ENCODE measurements at places on chromosomes 3 and 15. TPM values are rescaled to one million over a fixed set of nuclear protein-coding genes. Genes with fewer than 3 reads are reported as not detected.
A peak's percentile ranks its signal among the peaks of the same experiment; 100 is the strongest.

DNA sequence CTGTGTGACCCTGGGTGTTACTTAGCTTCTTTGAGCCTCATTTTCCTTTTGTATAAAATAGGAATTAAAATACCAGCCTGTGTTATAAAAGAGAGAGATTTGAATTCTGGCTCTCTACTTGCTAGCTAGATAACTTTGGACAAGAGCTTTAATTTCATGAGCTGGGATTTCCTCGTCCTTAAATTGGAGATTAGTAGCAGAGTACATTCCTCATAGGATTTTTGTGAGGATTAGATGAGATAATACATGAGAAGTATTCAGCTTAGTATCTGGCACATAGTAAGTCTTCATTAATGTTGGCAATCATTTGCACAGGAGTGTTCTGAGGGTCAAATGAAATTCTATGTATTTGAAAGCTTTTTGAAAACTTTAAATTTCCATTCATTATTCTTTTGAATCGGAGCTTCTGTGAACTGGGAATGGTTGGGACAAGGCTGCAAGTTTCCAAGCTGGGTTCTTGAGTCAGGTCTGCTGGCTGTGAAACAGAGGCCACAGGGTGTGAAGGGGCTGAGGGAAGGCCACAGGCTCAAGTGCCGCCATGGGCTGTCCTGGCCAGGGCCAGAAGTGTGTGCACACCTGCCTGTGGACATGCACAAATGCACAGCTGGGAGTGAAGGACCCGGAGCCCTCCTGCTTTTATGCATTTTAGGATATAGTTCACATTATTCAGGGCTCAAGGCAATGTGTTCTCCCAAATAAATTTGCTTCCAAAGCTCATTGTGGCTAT is 17.2 kb downstream of the ALPK3 start:
- H3K27me3 ChIP-seq: no peaks in the 10 kb centered on the region
- no peak for DNase-seq
- peaks cover 10% of the 10 kb centered on the region for H3K4me1 ChIP-seq
- H3K4me3 ChIP-seq: no peak overlapping the region

The STRIT1 gene
- total RNA-seq: not detected

GRCh38 chr15:43702174-43702573 is 8.5 kb downstream of the CKMT1A start:
- H3K36me3 ChIP-seq: no peaks in the 10 kb centered on the region
- no peaks in the 10 kb centered on the region for H3K4me1 ChIP-seq
- DNase-seq: no peak
- no peak overlapping the region for H3K4me3 ChIP-seq
- H3K27me3 ChIP-seq: no peaks in the 10 kb centered on the region

GRCh38 chr3:34619990-34620389 is 821.6 kb downstream of the PDCD6IP start:
- H3K27ac ChIP-seq: no peak overlapping the region
- no peak for DNase-seq
- no peaks in the 10 kb centered on the region for H3K4me1 ChIP-seq

GRCh38 chr3:36596419-36596818 is 167.9 kb downstream of the DCLK3 start:
- no peak for DNase-seq
- H3K4me1 ChIP-seq: no peaks in the 10 kb centered on the region
- no peak overlapping the region for H3K4me3 ChIP-seq
- H3K36me3 ChIP-seq: no peaks in the 10 kb centered on the region

The CFAP20DC gene
- total RNA-seq: 3.2 TPM

DNA sequence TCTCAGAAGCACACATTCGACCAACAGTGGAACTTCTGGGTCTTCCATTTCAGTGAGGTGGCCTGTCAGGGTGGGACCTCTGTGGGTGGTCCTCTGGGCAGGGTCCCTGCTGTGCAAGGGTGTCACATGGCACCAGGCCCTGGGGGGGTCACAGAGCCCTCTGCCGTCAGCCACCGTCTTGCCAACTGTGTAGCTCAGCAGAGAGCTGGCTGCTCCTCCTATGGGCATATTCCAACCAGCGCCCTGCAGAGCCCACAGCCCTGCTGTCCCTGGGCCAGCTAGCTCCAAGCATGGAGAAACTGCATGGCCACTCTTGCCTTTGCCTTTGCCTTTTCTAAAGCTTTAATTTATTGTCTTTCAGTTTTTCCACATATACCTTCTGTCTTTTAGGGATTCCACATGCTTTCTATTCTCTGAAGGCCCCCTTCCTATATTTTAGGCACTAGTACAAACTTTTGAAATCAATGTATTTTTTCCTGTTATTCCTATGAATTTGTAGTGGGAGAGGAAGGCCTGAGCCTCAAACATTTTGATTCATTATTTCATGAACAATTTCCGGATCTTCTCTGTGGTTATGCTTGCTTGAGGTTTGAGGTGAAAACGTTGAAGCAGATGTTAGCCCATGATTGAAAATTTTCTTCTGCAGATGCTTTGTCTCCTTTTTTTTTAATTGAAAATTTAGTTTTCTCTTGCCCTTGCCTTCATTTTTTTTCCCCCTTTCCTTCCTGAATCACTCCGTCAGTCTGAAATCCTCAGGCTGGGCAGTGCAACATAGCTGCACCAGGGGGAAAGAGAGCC is 11.7 kb downstream of the IQCF1 start:
- no peaks in the 10 kb centered on the region for H3K27me3 ChIP-seq
- H3K4me3 ChIP-seq: no peak overlapping the region
- no peak overlapping the region for H3K27ac ChIP-seq
- DNase-seq: peak; percentile 37
- no peaks in the 10 kb centered on the region for H3K4me1 ChIP-seq

The LRRK1 gene
- total RNA-seq: 24.9 TPM

GRCh38 chr3:197371591-197372046 is 73.2 kb upstream of the DLG1 start:
- H3K36me3 ChIP-seq: no peaks in the 10 kb centered on the region
- no peak overlapping the region for H3K27ac ChIP-seq
- no peaks in the 10 kb centered on the region for H3K4me1 ChIP-seq
- DNase-seq: no peak
- H3K4me3 ChIP-seq: no peak overlapping the region

The PRC1 gene
- total RNA-seq: 6.6 TPM

The MYO5C gene
- 41.6 TPM for total RNA-seq

The RPL15 gene
- total RNA-seq: 1,508 TPM

- H3K4me1 ChIP-seq: no peaks in the 10 kb centered on the region
- H3K36me3 ChIP-seq: no peaks in the 10 kb centered on the region
- H3K27ac ChIP-seq: peak overlapping the region; percentile 27
- H3K4me3 ChIP-seq: peak overlapping the region; percentile 59
Measured at GRCh38 chr3:100992231-100993012, 799 bp downstream of the ABI3BP start.

DNA sequence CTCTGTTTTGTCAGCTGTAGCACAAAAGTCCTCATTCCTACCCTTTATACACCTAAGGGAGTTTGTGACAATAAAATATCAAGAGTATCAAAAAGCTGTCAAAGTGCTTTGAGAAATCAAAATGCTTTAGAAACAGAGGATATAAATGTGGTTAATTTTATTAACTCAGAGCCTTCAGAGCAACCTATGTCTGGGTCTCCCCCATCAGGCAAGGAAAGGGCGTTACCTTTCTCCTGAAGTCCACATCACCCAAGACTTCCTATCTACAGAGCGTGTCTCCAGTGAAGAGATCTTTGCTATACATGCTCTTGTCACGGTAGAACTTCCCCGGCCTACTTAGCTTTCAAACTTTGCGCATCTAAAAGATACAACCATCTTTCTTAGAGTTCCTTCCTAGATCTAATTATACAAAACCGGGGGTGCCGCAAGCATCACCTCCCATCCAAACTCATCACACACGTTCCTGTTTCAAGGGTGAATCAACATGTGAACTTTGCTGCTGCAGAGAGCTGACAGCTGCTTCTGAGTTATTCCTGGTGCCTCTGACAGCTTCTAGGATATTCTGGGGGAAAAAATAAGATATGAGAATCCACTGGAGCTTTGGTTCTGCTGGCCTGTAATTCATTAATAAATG is 93.0 kb downstream of the RARB start:
- H3K4me3 ChIP-seq: no peak overlapping the region
- no peaks in the 10 kb centered on the region for H3K27me3 ChIP-seq
- no peak for DNase-seq
- H3K4me1 ChIP-seq: no peaks in the 10 kb centered on the region

- H3K27me3 ChIP-seq: no peaks in the 10 kb centered on the region
- no peak for DNase-seq
- H3K27ac ChIP-seq: no peak overlapping the region
- H3K36me3 ChIP-seq: no peaks in the 10 kb centered on the region
Measured at GRCh38 chr15:26572602-26573350, 200.1 kb downstream of the GABRB3 start.

The HTR3E gene
- total RNA-seq: not detected

The PIGBOS1 gene
- 15.9 TPM for total RNA-seq

- no peak overlapping the region for H3K4me3 ChIP-seq
- H3K27ac ChIP-seq: no peak overlapping the region
- H3K27me3 ChIP-seq: no peaks in the 10 kb centered on the region
- no peaks in the 10 kb centered on the region for H3K36me3 ChIP-seq
Measured at GRCh38 chr3:141860766-141861513, 15.5 kb upstream of the ATP1B3 start.

- no peaks in the 10 kb centered on the region for H3K36me3 ChIP-seq
- no peaks in the 10 kb centered on the region for H3K4me1 ChIP-seq
- H3K4me3 ChIP-seq: no peak overlapping the region
- no peak overlapping the region for H3K27ac ChIP-seq
Measured at GRCh38 chr15:46872981-46873330, 844.3 kb upstream of the SEMA6D start.

The SCAP gene
- 85.1 TPM for total RNA-seq

- no peak for DNase-seq
- no peaks in the 10 kb centered on the region for H3K4me1 ChIP-seq
- no peak overlapping the region for H3K27ac ChIP-seq
- no peaks in the 10 kb centered on the region for H3K27me3 ChIP-seq
- H3K36me3 ChIP-seq: no peaks in the 10 kb centered on the region
- no peak overlapping the region for H3K4me3 ChIP-seq
Measured at GRCh38 chr3:107910713-107911259, 180.0 kb downstream of the CD47 start.

- H3K27ac ChIP-seq: no peak overlapping the region
- no peak for DNase-seq
- H3K4me1 ChIP-seq: no peaks in the 10 kb centered on the region
- H3K36me3 ChIP-seq: no peaks in the 10 kb centered on the region
- no peaks in the 10 kb centered on the region for H3K27me3 ChIP-seq
Measured at GRCh38 chr3:169454060-169454317, 209.5 kb downstream of the MECOM start.

The DUOXA2 gene
- total RNA-seq: not detected

The IGSF10 gene
- 0.63 TPM for total RNA-seq

DNA sequence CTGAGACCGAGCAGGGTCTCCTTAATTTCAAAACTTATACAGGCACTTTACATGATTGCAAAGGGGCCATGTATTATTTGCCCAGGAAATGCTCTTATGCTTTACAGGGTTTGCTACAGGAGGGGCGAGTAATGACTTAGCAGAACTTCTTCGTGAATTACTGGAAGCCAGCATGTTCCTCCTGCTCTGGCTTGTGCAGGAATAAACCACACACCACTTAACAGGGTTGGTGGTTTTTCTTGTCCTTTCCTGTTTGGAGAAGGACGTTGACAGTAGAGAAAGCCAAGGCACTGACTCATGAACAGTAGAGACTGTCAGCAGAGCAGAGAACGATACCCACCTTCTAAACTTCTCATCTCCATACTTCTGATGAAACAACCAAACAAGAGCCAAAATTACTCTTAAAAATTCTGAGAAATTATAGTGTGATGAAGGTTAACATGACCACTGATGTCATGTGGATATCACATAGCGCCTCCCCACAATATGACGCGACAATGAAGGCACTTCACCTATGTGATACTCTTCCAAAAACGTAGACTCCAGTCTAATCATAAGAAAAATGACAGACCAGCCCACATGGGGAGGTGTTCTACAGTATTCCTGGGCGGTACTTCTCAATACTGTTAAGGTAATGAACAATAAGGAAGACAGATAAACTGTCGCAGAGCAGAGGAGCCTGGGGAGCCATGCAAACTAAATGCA is 24.7 kb upstream of the MCTP2 start:
- no peaks in the 10 kb centered on the region for H3K27me3 ChIP-seq
- H3K36me3 ChIP-seq: no peaks in the 10 kb centered on the region

DNA sequence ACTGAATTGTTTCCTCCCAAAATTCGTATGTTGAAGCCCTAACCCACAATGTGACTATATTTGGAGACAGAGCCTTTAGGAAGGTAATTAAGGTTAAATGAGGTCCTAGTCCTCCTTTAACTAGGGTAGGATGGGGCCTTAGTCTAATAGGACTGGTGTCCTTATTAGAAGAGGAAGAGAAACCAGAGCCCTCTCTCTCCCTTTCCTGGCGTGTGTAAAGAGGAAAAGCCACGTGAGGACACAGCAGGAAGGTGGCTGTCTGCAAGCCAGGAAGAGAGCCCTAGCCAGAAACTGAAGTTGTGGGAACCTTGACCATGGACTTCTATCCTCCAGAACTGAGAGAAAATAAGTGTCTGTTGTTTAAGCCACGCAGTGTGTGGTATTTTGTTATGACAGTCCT is 94.3 kb downstream of the OXNAD1 start:
- DNase-seq: no peak
- no peak overlapping the region for H3K4me3 ChIP-seq
- H3K27ac ChIP-seq: no peak overlapping the region
- no peaks in the 10 kb centered on the region for H3K27me3 ChIP-seq
- no peaks in the 10 kb centered on the region for H3K4me1 ChIP-seq
- H3K36me3 ChIP-seq: peaks cover 9% of the 10 kb centered on the region

- DNase-seq: peak; percentile 95
- no peaks in the 10 kb centered on the region for H3K36me3 ChIP-seq
- no peak overlapping the region for H3K27ac ChIP-seq
- no peaks in the 10 kb centered on the region for H3K27me3 ChIP-seq
Measured at GRCh38 chr3:71955240-71956068, 170.5 kb upstream of the PROK2 start.

DNA sequence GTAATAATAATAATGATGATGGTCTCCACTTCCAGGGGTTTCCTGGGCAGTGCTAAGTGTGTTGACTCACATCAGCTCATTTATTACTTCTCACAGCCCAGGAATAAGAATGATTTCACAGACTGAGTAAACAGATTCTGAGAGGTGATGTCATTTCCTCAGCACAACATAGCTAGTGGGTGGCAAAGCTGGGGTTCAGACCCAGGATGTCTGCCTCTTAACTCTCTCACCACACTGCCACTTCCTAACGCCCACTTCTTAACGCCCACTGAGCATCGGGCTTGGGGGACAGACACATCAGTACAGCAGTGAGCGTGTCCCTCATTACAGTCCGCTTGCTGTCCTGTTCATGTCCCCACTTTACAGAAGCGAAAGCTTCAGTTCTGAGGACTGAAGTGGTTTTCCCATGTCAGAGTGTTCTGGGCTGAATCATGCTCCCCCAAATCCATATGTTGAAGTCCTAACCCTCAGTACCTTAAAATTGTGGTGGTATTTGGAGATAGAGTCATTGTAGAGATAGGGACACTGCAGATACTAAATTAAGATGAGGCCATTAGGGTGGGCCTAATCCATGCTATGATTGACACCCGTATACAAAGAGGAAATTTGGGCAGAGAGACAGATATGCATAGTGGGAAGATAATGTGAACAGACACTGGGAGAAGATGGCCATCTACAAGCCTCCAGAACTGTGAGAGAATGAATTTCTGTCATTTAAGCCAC is 68.0 kb downstream of the ATP2B2 start:
- no peaks in the 10 kb centered on the region for H3K36me3 ChIP-seq
- H3K27ac ChIP-seq: no peak overlapping the region
- DNase-seq: no peak
- H3K4me3 ChIP-seq: no peak overlapping the region
- no peaks in the 10 kb centered on the region for H3K4me1 ChIP-seq

Data from kidney (tissue), 22 donors.